ENCODE measurements at places on chromosomes 4 and X.

DNA sequence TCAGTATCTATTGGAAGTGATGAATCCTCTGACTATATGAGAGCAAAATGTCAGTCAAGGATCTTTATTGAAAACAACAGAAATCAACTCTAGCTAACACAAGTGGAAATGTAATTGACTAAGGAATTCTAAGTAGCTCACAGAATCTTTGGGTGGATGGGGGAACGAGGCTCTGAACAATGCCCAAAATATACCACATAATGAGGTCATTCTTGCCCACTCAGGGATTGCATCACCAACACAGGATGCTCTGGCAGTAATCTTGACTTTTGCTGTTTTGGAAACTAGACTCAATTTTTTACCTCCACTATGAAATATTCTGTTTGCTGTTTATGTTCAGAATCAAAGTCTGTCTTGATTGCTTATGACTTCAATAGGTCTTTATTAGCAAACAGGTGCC, 127.4 kb upstream of the UNC5C start:
- no peak for DNase-seq
- H3K4me1 ChIP-seq = no peaks in the 10 kb centered on the region
- no peaks in the 10 kb centered on the region for H3K36me3 ChIP-seq
- H3K4me3 ChIP-seq = no peak overlapping the region
- H3K27ac ChIP-seq = no peak overlapping the region

DNA sequence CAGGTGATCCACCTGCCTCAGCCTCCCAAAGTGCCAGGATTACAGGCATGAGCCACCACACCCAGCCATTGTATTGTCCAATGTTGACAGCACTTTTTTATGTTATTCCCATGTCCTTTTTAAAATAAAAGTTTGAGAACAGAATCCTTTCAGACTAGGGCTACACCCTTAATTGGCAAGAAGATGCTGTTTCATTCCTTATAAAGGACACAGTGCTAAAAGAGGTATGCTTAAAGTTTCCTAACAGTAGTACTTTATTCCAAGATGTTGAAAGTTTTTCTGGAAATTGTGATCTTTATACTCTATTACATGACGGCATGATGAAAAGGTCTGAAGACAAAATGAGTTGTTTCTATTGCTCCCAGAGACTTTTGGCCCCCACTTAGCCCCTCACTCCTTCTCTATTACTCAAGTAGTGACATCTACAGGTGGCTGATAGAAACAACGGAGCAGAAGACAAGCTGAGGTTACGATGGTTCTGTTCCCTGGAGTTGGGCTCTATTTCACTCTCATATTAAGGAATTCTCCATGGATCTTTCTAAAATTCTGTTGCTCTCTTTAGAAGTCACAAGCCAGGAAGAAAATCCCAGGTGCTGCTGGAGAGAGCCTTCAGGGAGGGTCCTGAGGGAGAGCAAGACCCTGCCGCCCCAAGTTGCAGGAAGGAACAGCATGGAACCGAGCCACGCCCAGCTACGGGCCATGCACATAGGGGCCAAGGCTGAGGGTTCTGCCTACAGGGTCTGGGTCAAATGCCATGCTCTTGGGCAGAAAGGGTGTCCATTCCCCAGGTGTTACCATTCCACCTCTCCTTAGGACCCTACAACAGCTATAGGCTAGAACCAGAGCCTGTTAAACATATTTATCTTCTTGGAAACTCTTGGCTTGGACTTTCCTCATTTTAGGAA, 22.8 kb downstream of the RPL9 start:
- peak; percentile 50 for DNase-seq
- no peak overlapping the region for H3K4me3 ChIP-seq
- no peak overlapping the region for H3K27ac ChIP-seq

- H3K27me3 ChIP-seq = no peaks in the 10 kb centered on the region
- H3K27ac ChIP-seq = no peak overlapping the region
- no peak overlapping the region for H3K4me3 ChIP-seq
- H3K4me1 ChIP-seq = no peaks in the 10 kb centered on the region
- no peaks in the 10 kb centered on the region for H3K36me3 ChIP-seq
Measured at GRCh38 chr4:24131954-24132673, 242.3 kb upstream of the PPARGC1A start.

DNA sequence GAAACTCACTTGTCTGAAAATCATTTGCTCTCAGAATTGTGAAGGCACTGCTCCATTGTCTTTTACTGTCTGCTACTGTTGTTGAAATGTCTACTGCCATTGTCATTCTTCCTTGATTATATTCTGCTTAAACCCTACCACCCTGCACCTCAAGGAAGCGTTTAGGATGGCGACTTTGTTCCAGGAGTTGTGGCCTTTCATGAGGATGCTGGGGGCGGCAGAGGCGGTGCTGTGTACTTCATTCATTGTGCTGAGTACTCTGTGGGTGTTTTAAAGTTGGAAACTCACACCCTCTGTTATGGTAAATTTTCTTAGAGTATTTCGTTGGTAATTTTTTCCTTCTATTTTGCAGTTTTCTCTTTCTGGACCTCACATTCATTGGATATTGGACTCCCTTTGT, 258.9 kb downstream of the TENM3 start:
- no peak for DNase-seq
- no peak overlapping the region for H3K27ac ChIP-seq
- no peaks in the 10 kb centered on the region for H3K27me3 ChIP-seq
- no peaks in the 10 kb centered on the region for H3K36me3 ChIP-seq
- no peak overlapping the region for H3K4me3 ChIP-seq

All from Karpas-422 (cell line).